Lung (tissue), 17 donors: ENCODE measurements at places on chromosomes 1 and 21. TPM values are rescaled to one million over a fixed set of nuclear protein-coding genes. Genes with fewer than 3 reads are reported as not detected.
A peak's percentile ranks its signal among the peaks of the same experiment; 100 is the strongest.

Gene TMEM200B
- 6.0 TPM for total RNA-seq

Gene FCRL2
- total RNA-seq: 2.3 TPM

Gene CFAP141
- total RNA-seq: 3.2 TPM

Gene ZNF687
- 14.0 TPM for total RNA-seq

Gene PSMD4
- total RNA-seq: 147 TPM

Gene SZT2
- 71.5 TPM for total RNA-seq

Gene TMPRSS3
- 2.1 TPM for total RNA-seq

GRCh38 chr1:233869680-233870079 is 34.8 kb upstream of the SLC35F3 start:
- no peak for DNase-seq

- DNase-seq: no peak
Observed at GRCh38 chr1:150249936-150250335, 7.6 kb upstream of the CA14 start.

- DNase-seq: no peak
Observed at GRCh38 chr1:162040657-162041056, 17.0 kb upstream of the OLFML2B start.

DNA sequence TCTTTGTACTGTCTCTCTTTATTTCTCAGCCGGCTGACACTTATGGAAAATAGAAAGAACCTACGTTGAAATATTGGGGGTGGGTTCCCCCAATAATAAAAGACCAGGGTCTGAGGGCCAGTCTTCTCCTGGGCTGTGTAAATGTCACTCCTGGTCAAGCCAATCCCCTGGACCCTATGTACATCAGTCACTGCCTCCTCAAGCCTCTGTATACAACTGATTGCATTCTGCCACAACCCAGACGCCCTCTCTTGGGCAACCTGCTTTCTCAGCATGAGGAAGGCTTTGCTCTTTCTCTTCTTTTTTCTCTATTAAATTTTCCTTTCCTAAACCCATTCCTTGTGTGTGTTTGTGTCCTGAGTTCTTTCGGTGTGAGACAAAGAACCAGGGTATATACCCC is 84.1 kb upstream of the SERBP1 start:
- no peak for DNase-seq

DNA sequence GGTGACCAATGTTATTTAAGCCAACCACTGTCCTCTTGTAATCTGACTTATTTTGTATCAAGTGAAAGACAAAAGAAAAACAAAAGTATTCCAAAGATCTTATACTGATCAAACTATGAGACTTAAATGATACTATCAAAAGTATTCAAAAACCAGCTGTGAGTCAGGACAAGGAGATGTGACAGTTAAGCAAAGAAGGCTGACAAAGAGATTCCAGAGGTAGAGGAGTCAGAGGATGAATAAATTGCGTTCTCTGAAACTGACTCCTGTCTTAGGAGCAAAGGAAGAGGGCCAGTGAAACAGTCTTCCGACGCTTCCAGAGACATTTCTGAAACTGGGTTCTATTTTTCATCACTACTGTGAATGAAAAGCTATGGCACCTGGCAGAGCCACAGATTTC is 20.9 kb downstream of the TMEM50B start:
- no peak for DNase-seq

DNA sequence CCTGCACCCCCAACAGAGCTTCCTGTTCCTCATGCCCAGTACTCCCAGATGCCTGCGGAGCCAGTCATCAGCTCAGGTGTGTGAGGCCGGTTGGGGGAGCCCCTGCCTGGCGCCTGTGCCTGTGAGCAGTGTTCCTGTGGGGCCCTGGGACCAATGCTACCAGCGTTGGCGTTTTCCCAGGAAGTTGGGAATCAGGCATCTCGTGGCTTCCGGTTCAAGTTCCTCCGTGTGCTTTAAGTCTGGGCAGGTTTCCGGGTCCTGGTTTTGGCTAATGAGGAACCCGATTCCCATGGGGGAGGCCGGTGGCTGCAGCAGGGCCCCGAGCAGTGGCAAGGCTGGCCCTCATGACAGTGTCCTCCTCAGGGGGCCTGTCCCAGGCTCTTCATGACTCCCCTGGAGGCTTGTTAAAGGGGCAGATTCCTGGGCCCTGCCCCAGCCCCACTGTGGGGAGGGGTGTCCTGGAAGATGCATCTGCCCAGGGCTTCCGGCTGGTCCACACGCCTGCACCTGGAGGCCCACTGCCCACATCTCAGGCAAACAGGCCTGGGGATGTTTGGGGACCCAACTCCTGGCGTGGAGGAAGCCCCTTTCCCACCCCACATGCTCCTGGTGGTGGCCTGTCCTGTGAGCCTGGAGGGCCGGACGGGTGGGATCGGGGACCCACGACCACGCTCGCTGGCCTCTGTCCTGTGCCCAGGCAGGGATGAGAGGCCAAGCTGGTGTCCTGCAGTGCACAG is 26.2 kb downstream of the TP73 start:
- DNase-seq: no peak

- no peak for DNase-seq
Observed at GRCh38 chr1:25472471-25472870, 41.8 kb downstream of the MACO1 start.

DNA sequence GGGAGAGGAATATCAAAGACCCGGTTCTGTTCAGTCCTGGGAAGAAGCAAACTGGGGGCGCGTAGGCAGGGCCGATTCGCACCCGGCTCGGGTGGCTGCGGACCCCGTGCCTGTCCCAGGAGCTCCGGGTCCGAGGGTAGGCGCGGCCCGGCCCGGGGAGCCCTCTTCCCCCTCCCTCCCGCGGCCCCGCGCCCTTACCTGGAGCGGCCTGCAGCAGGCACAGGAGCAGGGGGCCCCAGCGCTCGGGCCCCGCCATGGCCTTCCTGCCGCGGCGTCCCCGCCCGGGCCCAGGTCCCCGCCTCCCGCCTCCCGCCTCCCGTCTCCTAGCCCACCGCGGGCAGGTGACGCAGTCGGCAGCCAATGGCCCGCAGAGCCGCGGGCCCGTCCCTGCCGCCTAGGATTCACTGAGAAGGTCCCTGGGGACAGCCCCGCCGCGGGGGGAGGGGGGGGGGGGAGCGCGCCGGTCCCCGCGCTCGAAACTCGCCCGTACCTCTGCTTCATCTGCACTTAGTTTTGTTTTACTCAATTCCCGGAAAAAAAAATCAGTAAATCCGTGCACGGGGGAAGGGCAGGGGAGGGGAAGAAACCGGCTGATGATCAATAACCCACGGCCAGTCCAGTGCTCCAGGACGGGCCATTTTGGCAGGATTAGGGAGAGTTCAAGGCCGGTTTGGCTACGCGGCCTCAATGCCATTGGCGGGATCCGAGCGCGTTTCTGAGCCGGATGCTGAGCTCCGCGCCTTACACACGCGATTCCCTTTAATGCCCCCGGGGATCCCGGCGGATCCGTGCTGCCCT is at the start of gene IFNLR1:
Gene IFNLR1, minus strand, starts transcription at position 297 of the 798 bp plus-strand sequence. Its CDS starts 41 bp downstream, at position 256.
- DNase-seq: peak; percentile 64

DNA sequence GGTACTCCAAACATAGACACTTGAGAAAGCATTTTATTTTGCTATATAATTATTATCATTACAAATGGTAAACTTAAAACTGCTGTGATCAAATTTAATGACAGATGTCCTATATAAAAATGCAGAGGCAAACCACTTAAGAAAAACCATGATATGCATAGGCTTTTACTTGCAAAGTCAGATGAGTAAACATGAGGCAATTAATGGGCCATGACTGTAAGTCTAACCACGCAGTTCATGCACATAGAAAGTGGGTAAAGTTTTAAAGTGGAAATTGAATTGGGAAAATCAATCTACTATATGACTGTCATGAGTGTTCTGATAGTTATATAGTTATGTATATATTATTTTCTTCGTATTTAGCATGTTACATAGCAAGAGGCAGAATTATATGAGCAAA is 219.2 kb downstream of the PTPRC start:
- DNase-seq: no peak

DNA sequence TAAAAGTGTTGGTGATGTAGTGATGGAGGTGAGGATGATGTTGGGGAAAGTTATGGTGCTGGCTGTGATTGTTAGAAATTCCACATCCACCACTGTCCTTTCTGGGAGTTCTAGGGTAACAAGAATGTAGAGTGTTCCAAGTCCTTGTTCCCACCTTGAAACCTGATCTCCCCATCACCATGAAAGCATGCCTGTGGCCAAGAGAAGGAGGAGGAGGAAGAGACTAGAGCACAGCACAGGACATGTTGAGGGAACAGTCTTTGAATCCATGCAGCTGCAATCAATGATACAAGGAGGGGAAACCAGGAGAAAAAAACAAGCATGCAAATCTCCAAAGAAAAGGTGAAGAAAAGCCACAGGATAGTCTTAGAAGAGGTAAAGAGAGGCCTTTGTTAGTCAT is 45.9 kb upstream of the ARTN start:
- DNase-seq: no peak

GRCh38 chr1:167524651-167525050 is 6.3 kb upstream of the CD247 start:
- no peak for DNase-seq

- no peak for DNase-seq
Observed at GRCh38 chr1:48753293-48753692, 23.4 kb downstream of the BEND5 start.

DNA sequence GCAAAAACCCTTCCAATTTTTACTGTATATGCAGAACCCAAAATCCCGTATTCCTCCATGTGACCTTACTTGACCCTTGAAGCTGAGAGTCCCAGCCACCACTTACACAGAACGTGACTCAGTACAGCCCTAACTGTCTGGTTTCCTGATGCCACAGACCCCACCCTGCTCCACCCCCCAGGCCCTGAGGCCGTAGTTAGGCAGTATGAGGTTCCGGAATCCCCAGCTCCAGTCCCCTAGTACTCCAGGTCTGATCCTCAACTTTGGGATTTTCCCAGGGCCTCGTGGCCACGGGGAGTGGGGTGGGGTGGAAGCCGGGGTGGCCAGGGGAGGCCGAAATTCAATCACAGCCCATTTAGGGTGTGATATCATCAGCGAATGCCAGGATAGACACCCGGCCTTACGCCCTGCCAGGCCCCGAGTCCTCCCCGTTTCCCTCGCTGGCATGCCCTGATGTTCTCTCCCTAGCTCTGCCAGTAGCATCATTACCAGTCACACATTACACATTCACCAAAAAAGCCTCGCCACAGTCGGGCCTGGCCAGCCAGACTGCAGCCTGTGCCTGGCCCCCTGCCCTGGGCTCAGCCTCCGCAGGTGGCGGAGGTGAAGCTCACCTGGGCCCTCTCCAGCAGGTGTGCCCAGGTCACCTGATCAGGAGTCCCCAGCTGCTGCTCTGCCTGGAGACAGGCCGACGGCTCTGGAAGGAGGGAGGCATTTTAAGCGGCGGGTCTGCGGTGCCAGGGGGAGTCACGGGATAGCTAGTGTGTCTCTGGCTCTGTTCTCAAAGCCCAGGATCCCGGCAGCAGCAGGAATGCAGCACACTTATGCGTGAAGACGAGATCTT is 70.8 kb downstream of the SCCPDH start:
- DNase-seq: no peak

GRCh38 chr1:53642607-53643006 is 96.4 kb downstream of the GLIS1 start:
- no peak for DNase-seq

DNA sequence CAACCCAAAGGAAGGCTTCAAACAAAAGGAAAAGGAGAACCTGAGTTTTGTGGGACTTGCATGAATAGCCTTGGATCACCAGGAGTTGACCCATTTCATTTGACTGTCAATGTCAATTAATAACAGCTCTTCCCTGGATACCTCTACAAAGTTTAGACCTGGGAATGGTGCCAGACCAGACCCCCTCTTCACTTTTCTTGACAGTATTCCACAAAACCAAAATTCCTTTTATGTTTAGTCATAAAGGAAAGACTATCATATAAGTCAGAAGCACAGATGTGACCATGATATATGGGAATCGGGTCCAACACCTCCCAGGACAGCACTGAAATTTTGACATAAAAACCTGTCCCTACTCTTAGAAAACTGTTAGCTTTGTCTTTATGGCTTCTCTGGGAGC is 191.8 kb downstream of the LYPLAL1 start:
- no peak for DNase-seq

- DNase-seq: no peak
Observed at GRCh38 chr1:189409774-189410173, 1067.9 kb downstream of the BRINP3 start.

- DNase-seq: peak; percentile 74
Observed at GRCh38 chr1:111733183-111733991, 5.8 kb downstream of the INKA2 start.

DNA sequence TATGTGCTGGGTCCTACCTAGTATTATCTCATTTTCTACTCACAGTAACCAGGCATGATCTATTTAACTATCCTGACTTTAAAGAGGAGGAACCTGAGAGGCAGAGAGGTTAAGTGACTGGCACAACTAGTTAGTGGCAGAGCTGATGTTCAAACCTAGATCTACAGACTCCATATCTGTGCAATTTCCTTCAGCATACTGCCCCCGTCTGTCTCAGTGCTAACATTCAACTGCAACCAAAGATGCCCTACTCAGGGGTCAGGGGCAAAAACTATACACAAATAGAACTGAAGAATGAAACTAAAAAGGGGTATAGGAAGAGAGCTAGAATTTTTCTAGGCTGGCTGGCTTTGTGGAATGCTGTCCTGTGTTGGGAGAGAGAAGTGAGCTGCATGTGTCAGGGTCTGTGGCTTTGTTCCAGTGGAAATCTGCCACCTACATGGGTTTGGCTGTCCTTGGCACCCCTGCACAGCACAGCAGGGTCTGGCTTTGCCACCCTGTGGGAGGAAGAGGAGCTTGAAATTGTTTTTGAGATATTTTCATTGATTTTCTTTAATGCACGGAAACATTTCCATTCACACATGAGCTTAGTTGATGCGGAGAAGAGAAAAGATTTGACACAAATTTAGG is 368.5 kb downstream of the RPS6KC1 start:
- DNase-seq: no peak

GRCh38 chr1:60988891-60989290 is 93.5 kb upstream of the NFIA start:
- no peak for DNase-seq

DNA sequence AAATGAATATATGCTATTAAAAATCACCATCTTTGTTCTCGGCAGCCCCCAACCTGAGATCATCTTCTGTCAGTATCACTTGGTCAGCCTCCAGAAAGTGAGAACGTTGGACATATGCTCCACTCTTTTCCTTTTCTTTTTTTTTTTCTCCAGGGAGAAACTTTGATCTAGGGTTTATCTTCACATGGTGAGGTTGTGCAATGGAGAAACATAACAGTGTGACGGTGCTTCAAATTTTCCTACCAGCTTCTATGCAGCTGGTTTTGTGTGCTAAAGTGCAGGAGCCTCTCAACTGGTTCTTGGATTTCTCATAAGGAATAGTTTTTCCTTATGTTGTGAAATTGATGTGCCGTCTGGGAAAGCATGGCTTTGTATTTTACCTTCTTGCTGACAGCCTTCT is 1202.9 kb downstream of the NCAM2 start:
- DNase-seq: peak; percentile 1
